Common myeloid progenitor, CD34-positive (primary cell): ENCODE measurements at places on chromosomes 5 and 9.
A peak's percentile ranks its signal among the peaks of the same experiment; 100 is the strongest.

DNA sequence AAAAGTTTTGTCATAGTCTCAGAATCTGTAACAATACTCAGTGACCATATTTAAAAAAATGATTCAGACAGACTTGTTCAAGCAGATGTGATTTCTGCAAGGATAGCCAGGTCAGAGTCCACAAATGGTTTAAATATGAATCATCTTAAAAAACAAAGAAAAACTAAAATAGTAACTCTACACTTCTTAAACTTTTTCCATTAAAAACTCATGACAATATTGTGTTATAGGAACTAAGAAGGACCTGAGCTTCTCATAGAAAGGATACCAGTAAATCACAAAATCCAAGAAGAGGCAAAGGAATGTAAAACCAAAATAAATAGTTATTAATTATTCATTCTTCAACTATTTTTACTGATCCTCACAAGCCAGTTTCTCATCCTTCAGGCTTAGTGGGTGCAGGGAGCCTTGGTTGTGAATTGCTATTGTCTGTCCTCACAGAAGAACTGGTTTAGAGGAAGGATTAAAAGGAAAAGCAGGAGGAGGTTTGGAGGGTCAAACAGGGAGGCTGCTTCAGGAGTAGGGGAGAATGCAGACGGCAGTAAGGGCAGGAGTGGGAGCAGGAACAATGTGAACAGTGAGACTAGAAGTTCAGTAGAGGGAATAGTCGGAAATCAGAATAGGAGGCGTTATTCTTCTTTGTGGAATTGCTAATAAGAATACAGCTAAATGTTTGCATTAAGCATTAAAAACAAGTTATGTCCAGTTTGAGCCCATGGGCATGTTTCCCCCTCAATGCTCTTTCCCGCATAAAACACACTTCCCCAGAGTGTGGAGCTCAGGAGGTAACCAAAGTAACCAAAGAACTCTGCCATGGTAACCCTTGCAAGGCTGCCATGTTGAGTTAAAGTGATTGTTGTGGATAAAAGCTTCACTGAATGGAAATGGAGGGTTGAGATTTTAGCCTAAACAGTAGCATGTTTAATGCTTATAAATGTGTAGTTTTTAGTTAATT is 110.7 kb downstream of the CCDC192 start:
- no peak overlapping the region for H3K27ac ChIP-seq
- no peaks in the 10 kb centered on the region for H3K36me3 ChIP-seq
- no peak for DNase-seq
- H3K4me1 ChIP-seq: peaks cover 3% of the 10 kb centered on the region

GRCh38 chr9:106657926-106658325 is 205.0 kb upstream of the ZNF462 start:
- no peak overlapping the region for H3K4me3 ChIP-seq
- DNase-seq: peak; percentile 78
- H3K27ac ChIP-seq: no peak overlapping the region
- H3K36me3 ChIP-seq: no peaks in the 10 kb centered on the region
- H3K4me1 ChIP-seq: peaks cover 5% of the 10 kb centered on the region

- peaks cover 18% of the 10 kb centered on the region for H3K4me1 ChIP-seq
- no peaks in the 10 kb centered on the region for H3K27me3 ChIP-seq
- DNase-seq: peak; percentile 70
- H3K4me3 ChIP-seq: no peak overlapping the region
These were observed 151.7 kb downstream of the PIK3R1 start for GRCh38 chr5:68367287-68367686.

DNA sequence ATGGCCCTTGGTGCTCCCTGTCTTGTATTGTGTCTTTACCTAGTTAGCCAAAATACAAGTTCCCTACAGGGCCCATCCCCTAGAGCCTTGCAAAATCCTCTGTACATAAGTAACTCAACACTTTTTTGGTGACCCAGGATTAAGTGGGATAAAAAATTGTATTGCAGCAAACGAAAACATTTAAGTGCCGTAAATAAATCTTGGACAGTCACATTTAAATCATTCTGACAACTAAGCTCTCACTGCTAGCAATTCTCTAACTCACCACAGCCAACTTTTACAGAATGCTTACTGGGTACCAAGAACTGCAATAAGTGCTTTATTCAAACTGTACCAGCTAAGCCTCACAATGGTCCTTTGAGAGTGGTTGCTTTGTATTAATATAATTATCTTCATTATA is 56.6 kb downstream of the GNAQ start:
- H3K36me3 ChIP-seq: no peaks in the 10 kb centered on the region
- H3K4me3 ChIP-seq: no peak overlapping the region
- H3K4me1 ChIP-seq: peaks cover 56% of the 10 kb centered on the region
- H3K27me3 ChIP-seq: no peaks in the 10 kb centered on the region

- H3K4me1 ChIP-seq: peaks cover 69% of the 10 kb centered on the region
- H3K36me3 ChIP-seq: no peaks in the 10 kb centered on the region
- no peaks in the 10 kb centered on the region for H3K27me3 ChIP-seq
- DNase-seq: peak; percentile 33
- H3K4me3 ChIP-seq: no peak overlapping the region
- no peak overlapping the region for H3K27ac ChIP-seq
These were observed 10.5 kb upstream of the NACC2 start for GRCh38 chr9:136105398-136106135.

- peaks cover 52% of the 10 kb centered on the region for H3K4me1 ChIP-seq
- no peak overlapping the region for H3K4me3 ChIP-seq
- DNase-seq: no peak
- no peaks in the 10 kb centered on the region for H3K27me3 ChIP-seq
These were observed 18.1 kb downstream of the ANKRD33B start for GRCh38 chr5:10581867-10582511.

DNA sequence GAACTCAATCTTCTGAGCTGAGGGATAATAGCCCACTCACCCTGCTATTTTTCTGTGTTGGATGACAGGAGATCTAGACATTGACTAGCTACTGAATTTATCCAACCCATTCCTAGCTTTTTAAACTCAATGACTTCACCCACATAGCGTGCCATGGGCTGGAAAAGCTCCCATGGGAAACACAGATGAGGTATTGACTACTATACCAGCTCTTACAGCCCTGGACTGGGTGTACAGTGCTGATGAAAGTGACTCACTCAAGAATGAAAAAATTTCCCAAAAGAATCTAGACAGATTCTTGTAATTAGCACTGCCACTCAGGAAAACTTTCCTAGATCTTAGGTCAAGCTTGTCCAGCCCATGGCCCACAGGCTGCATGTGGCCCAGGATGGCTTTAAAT is 72.7 kb upstream of the NREP start:
- H3K27ac ChIP-seq: no peak overlapping the region
- H3K27me3 ChIP-seq: no peaks in the 10 kb centered on the region
- no peak for DNase-seq
- no peaks in the 10 kb centered on the region for H3K36me3 ChIP-seq

- no peak overlapping the region for H3K27ac ChIP-seq
- DNase-seq: peak; percentile 25
- H3K4me3 ChIP-seq: no peak overlapping the region
- no peaks in the 10 kb centered on the region for H3K27me3 ChIP-seq
- peaks cover 8% of the 10 kb centered on the region for H3K4me1 ChIP-seq
These were observed 27.9 kb upstream of the DTWD2 start for GRCh38 chr5:119016125-119016774.

GRCh38 chr5:128427921-128428320 is 110.1 kb downstream of the FBN2 start:
- H3K4me1 ChIP-seq: no peaks in the 10 kb centered on the region
- no peak overlapping the region for H3K4me3 ChIP-seq
- H3K27me3 ChIP-seq: no peaks in the 10 kb centered on the region

DNA sequence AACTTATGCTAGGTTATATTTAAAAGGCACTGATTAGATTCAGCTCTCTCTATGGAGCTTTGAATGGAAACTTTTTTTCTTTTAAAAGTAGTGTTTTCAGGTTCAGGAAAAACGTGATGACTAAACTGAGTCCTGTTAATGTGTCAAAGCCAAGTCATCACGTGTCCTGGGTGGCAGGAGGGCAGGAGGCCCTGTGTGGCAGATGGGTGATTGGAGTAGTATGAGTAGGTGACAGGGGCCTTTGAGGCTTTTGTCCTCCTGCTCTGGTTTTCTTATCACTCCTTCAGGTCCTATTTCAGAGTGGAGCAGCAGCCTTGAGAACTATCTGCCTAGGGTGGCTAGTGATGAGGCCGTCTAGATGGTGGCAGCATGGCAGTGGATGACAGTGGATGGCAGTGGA is 17.7 kb upstream of the CARTPT start:
- no peak overlapping the region for H3K4me3 ChIP-seq
- H3K27ac ChIP-seq: no peak overlapping the region
- no peaks in the 10 kb centered on the region for H3K27me3 ChIP-seq
- H3K4me1 ChIP-seq: no peaks in the 10 kb centered on the region
- no peak for DNase-seq
- H3K36me3 ChIP-seq: no peaks in the 10 kb centered on the region

- no peaks in the 10 kb centered on the region for H3K27me3 ChIP-seq
- peaks cover 15% of the 10 kb centered on the region for H3K4me1 ChIP-seq
- no peak overlapping the region for H3K4me3 ChIP-seq
- DNase-seq: no peak
These were observed 24.3 kb downstream of the FBXO38 start for GRCh38 chr5:148408092-148408491.

DNA sequence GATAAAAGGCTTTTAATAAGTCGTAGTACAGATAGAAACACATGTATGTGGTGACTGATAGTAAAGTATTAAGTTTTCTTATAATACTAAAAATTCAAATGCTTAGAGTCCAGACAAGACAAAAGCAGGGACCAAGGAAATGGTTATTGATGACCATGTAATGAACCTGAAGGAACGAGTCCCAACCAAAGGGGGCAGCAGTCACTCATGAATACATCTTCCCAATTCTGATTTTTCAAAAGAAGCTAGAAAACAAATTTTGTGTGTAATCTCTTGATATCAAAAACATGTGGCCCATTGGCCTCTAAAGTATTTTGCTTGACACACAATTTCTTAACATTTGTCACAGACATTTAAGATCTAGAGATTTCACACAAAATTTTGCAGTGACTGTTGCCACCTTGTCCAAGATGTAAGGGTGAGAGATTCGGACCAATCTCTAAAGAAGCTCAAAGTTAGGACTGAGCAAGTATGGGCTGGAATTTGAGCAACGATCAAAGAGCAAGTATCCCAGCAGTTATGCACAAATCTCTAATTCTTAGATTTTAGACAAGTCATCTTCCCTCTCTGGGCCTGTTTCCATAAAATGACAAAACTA is 66.8 kb downstream of the ARL15 start:
- H3K36me3 ChIP-seq: no peaks in the 10 kb centered on the region
- no peak overlapping the region for H3K27ac ChIP-seq
- H3K27me3 ChIP-seq: no peaks in the 10 kb centered on the region
- no peaks in the 10 kb centered on the region for H3K4me1 ChIP-seq
- H3K4me3 ChIP-seq: no peak overlapping the region

GRCh38 chr9:110440172-110440571 is 102.5 kb upstream of the TXNDC8 start:
- H3K27me3 ChIP-seq: peaks cover 5% of the 10 kb centered on the region
- no peak overlapping the region for H3K27ac ChIP-seq
- no peak for DNase-seq
- no peaks in the 10 kb centered on the region for H3K36me3 ChIP-seq

GRCh38 chr9:91844190-91844589 is 105.8 kb downstream of the ROR2 start:
- no peaks in the 10 kb centered on the region for H3K27me3 ChIP-seq
- H3K36me3 ChIP-seq: no peaks in the 10 kb centered on the region
- peak; percentile 72 for DNase-seq
- peaks cover 18% of the 10 kb centered on the region for H3K4me1 ChIP-seq
- H3K4me3 ChIP-seq: no peak overlapping the region

DNA sequence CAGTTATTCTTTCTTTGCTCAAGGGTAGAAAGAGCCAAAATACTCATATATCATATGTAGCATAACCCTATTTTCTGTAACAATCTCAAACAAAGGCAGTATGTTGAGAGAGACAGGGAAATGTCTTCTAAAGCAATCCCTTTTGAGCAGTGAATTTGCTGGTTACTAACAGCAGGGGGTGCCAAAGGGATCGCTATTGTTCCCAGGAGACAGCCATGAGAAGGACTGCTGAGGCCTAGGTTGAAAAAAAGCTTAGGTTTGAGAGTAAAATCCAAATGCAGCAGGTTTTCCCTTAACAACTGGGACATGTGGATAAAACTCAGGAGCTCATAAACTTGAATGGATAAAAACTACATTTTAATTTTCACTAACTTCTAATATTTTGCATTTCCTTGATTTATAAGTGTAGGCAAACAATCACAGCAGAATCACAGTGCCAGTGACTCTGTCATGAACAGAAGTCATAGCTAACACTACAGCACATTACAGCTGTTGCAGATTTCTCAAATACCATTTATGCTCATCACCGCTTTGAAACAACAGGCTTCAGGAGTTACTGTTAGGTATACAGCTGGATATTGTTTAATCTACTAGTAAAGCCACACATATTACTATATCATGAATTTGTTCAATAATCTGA is 148.4 kb downstream of the MAPKAP1 start:
- peak; percentile 71 for DNase-seq
- no peaks in the 10 kb centered on the region for H3K27me3 ChIP-seq

- H3K27me3 ChIP-seq: no peaks in the 10 kb centered on the region
- no peak overlapping the region for H3K4me3 ChIP-seq
- no peaks in the 10 kb centered on the region for H3K4me1 ChIP-seq
- H3K36me3 ChIP-seq: no peaks in the 10 kb centered on the region
These were observed 43.1 kb downstream of the SPATA31D1 start for GRCh38 chr9:82031538-82032280.

- no peaks in the 10 kb centered on the region for H3K27me3 ChIP-seq
- H3K36me3 ChIP-seq: no peaks in the 10 kb centered on the region
- H3K4me3 ChIP-seq: no peak overlapping the region
- peak; percentile 83 for DNase-seq
These were observed 18.0 kb downstream of the MGAT1 start for GRCh38 chr5:180784497-180785097.

GRCh38 chr5:33091571-33092363 is 349.0 kb upstream of the TARS1 start:
- no peak for DNase-seq
- no peak overlapping the region for H3K27ac ChIP-seq
- no peaks in the 10 kb centered on the region for H3K36me3 ChIP-seq
- no peak overlapping the region for H3K4me3 ChIP-seq

DNA sequence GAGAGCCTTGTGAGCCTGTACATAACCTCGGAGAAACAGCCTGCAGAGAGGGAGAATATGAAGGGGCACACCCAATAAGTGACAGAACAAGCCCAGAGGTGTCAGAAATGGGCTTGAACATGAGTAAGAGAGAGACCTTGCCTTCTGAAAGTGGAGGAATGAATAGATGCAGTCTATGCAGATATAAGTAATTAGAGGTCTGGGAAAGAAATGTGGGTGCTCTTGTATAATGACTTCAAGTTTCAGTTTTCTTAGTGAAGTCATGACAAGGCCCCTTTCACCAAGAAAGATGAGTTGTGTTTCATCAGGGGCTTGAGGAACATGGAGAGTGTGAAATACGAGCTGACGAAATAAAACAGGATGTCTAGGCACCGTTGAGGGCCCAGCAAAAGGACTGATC is 15.1 kb downstream of the GRAMD2B start:
- no peaks in the 10 kb centered on the region for H3K36me3 ChIP-seq
- H3K27me3 ChIP-seq: no peaks in the 10 kb centered on the region
- peaks cover 1% of the 10 kb centered on the region for H3K4me1 ChIP-seq
- no peak overlapping the region for H3K4me3 ChIP-seq
- no peak for DNase-seq
